B cell (primary cell): ENCODE measurements at places on chromosomes 12 and 14. TPM values are rescaled to one million over a fixed set of nuclear protein-coding genes. Genes with fewer than 3 reads are reported as not detected.

GRCh38 chr12:7034464-7034863 lies 16.2 kb upstream of the LPCAT3 start:
- DNase-seq = no peak

- DNase-seq = no peak
Measured at GRCh38 chr14:66038618-66039017, 447.6 kb upstream of the CCDC196 start.

GALNT4 gene
- total RNA-seq = 8.3 and 10.3 TPM in 2 replicates

WDHD1 gene
- 6.2 and 6.5 TPM in 2 replicates for total RNA-seq

DNA sequence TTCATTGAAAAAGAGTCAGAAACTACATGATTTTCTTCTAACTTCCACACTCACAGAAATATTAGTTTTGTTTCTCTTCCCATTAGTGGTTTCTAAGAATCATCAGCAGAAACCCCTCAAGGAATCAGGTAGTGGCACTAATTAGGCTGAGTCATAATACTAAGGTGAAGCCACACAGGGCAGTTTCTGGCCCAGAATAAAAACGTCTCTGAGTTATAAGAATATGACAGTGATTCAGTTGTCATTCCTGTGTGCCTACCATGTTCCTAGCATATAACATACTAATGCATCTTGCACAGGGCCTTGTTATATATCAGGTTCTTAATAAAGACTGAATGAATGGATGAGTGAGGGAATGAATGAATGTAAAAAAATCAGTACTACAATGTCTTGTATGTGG lies 206.0 kb upstream of the PLEKHG7 start:
- DNase-seq = no peak

DNA sequence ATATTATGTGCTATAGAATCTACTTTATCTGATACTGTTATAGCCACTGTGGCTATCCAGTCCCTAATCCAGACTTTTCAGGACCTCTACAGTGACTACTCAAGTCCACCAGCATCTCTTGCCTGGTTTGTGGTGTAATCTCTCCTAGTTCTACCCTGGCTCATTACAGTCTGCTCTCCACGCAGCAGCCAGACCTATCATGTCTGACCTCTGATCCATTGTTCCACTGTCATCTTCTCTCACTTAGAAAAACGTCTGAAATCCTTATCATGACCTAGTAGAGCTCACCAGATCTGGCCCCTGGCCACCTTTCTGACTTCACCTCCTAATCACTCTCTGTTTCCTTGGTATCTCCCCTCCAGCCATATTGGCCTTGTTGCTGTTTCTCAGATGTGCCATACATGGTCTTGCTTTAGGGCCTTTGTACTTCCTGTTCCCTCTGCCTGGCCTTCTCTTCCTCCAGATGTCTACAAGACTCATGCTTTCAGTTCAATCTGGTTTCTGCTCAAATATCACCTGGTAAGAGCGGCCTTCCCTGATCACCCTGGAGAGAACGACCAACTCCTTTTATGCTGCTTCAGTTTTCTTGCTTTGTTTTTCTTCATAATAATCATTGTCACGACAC lies 475.5 kb downstream of the AACS start:
- DNase-seq = no peak

RNASE3 gene
- total RNA-seq = not detected in 2 replicates

DNA sequence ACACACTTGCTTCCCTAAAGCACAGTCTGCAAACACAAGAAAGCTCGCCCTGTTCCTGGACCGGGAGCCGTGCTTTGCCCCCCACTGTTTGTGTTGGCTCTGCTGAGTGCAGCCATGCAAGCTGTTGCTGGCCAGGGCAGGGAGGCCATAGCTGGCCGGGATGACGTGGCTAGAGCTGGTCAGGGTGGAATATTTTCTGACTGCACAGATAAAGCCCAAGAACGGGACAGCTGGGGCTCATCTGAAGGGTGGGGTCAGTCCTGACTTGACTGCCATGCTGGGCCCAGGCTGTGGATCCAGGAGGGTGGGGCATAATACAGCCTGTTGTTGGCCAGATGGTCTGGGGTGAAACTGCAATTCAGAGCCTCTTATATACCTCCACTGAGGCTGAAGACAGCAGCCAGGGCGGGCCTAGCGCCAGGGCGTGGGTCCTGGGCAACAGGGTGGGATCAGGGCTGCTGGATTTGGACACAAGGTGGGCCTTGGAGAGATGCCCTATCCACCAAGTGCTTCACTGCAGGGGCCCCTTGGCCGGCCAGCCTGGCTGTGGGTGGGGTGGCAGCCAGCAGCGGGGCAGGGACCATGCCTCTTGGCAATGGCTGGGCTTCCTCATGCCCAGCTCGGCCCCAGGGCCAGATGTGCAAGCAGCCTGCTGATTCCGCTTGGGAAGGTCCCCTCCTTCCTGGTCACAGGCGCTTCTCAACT lies 14.8 kb downstream of the KMT5A start:
- DNase-seq = no peak

GPX2 gene
- total RNA-seq = not detected in 2 replicates

GRCh38 chr12:28021704-28022103 lies 49.2 kb upstream of the PTHLH start:
- no peak for DNase-seq

- no peak for DNase-seq
Measured at GRCh38 chr12:32091696-32092095, 15.0 kb upstream of the BICD1 start.

GRCh38 chr12:55653031-55653430 lies 16.3 kb downstream of the OR10P1 start:
- DNase-seq = peak; percentile 20

HOXC6 gene
- total RNA-seq = not detected in 2 replicates

DNA sequence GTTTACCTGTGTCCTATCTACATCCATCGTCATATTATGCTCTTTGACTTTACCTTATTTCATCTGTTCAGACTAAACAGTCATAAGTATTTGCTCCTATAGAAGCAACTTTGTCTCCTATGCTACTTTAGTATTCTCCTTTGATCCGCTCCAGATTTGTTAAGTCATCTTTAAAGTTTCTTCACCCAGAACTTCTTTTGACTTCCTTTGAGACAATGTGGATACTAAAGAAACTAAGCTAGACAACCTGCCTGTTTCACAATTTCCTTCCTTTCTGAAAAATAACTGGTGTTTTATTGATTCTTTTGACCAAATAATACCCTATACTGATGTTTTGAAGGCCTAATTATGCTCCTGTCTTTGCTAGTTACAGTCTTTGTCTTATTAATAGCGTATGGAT lies 30.0 kb upstream of the LRRK2 start:
- no peak for DNase-seq

RNASE4 gene
- total RNA-seq = 0.49 and 1.8 TPM in 2 replicates

- DNase-seq = no peak
Measured at GRCh38 chr12:77214136-77214535, 148.8 kb upstream of the E2F7 start.

DNA sequence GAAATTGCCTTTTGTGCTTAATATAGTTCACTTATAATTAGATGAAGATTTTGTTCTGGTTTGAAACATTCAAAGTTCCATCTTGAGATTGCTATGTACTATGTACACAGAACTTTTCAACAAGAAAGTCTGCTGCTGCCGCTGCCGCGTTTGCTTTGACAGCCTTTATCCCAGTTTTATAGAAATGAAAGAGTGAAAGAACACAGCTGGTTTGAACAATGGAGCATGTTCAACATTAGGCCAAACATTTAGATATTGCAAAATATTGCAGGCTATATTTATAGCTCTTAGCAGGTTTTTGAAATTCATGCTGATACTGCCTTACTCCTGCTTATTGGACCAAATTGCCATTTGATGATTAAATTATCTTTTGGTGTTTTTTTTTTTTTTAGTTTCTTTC lies 299.8 kb upstream of the PRKD1 start:
- DNase-seq = no peak

DNA sequence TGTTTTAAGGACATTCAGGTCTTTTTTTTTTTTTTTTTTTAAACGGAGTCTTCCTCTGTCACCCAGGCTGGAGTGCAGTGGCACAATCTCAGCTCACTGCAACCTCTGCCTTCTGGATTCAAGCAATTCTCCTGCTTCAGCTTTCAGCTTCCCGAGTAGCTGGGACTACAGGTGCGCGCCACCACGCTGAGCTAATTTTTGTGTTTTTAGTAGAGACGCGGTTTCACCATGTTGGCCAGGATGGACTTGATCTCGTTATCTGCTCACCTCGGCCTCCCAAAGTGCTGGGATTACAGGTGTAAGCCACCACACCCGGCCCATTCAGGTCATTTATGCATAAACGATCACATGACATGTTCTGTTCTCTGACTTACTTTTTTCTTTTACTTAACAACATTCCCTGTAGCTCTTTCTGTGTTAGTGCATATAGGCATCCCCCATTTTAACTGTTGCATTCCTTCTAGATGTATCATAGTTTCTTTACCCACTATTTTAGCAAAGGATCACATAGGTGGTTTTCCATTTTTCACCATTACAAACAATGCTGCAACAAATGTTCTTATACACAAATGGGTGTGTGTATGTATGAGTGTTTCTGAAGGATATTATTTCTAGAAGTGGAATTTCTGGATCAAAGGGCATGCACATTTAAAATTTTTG lies 74.2 kb downstream of the ARF6 start:
- DNase-seq = no peak

GRCh38 chr14:39218171-39218769 lies 15.4 kb upstream of the MIA2 start:
- DNase-seq = no peak

SPIC gene
- total RNA-seq = not detected in 2 replicates

TCTN1 gene
- 69.8 and 74.5 TPM in 2 replicates for total RNA-seq

GRCh38 chr12:19415563-19415962 lies 23.7 kb upstream of the AEBP2 start:
- DNase-seq = no peak

DNA sequence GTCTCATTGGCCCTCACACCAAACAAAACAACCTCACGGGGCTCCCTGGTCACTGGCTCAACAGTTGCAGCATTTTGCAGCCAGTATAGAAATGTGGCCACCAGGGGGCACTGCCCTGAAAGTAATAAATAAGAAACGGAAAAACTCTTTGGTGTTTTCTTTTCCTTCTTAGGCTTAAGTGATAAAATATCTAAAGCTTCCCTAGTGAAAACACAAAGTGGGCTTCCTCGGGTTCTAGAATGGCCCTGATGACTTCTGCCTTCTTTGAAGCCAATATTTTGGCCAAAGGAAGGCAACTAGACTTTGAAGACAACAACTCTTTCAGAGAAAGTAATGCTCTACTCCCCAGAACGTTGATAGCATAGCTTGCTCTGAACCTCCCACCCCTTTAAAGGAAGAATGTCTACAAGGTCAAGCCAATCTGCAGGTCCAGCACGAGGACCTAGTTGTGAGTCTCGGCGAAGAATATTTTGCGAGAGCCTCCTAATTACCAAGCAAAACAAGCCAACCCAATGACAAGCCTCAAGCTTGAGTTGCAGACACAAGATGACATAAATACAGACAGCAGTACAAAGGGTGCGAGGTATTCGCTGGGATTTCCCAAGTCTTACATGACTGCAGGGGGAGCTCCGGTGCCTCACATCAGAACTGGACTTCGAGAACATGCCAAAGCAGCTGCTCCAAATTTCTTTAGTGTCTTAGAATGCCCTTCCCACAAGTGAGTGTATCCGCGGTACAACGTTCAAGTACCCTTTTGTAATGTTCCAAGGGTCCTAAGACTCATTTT lies 2.6 kb downstream of the ITPK1 start:
- DNase-seq = peak; percentile 82

- no peak for DNase-seq
Measured at GRCh38 chr14:104579507-104579906, at the start of gene C14orf180. TSS of gene C14orf180 (plus strand) at chr14:104579764. CDS start at chr14:104586431, 6,667 bp downstream.

TPH2 gene
- not detected in 2 replicates for total RNA-seq

- no peak for DNase-seq
Measured at GRCh38 chr14:38887696-38888095, 215.3 kb downstream of the SEC23A start.

- no peak for DNase-seq
Measured at GRCh38 chr12:130482448-130482847, 144.8 kb downstream of the PIWIL1 start.

- DNase-seq = no peak
Measured at GRCh38 chr14:56351861-56352260, 227.7 kb upstream of the TMEM260 start.

NUDT4 gene
- total RNA-seq = 51.7 and 56.8 TPM in 2 replicates

RIPK3 gene
- 76.6 and 77.6 TPM in 2 replicates for total RNA-seq

GPR132 gene
- 54.5 and 63.2 TPM in 2 replicates for total RNA-seq

- DNase-seq = no peak
Measured at GRCh38 chr14:100363053-100363452, 39.9 kb downstream of the SLC25A47 start.

DNA sequence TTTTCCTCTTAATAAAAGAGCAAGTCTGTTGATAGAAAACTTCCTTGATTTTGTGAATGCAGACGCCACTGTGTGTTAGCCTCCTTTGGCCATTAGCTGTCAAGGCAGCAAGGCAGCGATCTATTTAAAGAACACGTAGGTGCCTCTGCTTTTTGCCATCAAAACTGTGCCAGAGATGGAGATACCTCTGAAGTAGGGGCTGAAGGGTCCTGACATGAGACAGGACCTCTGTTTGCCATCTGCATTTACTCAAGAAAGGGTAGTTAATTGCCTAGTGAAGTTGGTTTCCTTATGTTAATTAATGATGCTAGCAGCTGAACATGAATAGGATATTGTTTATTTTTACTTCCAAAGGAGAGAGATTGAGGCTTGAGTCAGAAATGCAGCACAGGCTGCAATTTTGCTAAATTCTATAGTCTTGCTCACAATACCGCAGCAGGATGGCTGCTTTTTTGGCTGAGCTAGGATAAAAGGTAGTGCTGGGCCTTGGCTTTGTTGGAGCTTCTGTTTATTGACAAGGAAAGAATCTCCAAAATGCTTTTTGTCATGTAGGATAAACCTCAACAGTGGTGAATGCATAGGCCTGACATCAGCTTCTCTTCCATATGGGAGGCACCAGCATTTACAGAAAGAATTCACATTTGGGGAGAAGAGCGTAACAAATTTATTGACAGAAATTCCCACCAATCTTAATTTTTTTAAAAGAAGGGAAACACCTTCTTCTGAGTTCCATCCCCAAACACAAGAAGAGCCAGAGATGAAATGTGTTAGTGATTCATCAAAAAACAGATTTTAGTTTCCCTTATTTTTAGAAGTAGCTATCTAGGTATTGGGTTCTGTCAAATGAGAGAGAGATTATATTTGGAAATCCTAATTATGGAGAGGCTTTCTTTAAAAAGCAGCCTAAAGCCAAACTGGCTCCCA lies 13.9 kb upstream of the RPH3A start:
- no peak for DNase-seq

DNA sequence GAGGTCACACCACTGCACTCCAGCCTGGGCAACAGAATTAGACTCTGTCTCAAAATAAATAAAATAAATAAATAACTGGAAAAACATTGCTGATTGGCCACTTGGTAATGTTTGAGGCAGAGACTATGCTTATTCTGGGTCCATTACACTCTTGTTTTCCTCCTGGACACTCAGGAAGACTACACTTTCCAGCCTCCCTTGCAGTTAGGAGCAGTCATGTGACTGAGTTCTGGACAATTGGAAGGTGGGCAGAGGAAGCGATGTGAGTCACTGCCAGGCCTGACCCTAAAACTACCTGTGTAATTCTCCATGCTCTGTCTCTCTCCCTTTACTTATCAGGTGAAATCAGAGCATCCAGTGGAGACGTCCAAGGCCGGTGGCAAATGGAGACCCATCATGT lies 74.4 kb downstream of the VCPKMT start:
- no peak for DNase-seq

KCNK13 gene
- not detected in 2 replicates for total RNA-seq
